Stimulated activated CD4-positive, alpha-beta T cell treated with anti-CD3 and anti-CD28 coated beads, Interleukin-1b, Interleukin-23, amount 100 ng/mL, for 1 hour (primary cell): ENCODE measurements at places on chromosomes 12 and 14.

GRCh38 chr12:42104087-42104486 is 40.6 kb downstream of the GXYLT1 start:
- DNase-seq = no peak

DNA sequence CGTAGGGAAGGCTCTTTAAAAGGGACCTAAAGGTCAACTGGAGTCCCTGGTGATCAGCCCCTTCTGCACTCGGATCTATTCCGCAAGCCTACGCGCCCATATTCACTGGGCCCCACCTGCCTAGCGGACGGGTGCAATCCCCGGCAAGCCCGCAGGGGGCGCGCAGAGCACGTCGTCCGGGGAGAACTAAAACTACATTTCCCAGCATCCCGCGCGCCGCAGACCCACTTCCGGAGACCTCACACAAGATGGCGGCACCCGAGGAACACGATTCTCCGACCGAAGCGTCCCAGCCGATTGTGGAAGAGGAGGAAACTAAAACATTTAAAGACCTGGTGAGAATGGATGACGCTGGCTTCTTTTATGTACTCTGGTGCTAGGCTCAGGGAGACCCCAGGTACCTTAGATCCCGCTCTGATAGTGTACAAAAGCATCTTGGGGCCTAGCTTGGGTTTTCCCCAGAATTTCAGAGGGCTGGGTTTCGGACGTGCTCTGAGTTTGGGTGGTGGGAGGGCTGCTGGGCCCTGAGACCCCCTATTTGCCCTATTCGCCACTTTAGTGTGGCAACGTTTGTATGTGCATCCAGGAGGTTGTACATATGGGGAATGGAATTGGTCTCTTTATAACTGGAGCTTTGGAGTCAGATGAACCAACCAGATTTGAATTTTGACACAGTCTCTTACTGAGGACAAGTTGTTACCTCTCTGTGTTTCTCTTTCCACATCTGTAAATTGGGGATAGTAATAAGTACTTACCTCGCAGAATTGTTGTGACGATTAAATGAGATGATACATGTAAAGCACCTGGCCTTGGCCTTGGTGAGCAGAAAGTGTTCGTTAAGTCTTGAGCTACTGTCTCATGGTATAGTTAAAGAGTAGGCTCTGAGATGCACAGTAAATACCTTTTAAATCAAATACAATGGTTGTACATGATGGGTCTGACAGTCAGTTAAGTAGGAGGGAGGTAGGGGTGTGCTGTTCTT is at the start of gene DDX47:
TSS of gene DDX47 (plus strand) at position 227 of the 982 bp plus-strand sequence. CDS start at position 249, 22 bp downstream.
- peak; percentile 98 for DNase-seq

DNA sequence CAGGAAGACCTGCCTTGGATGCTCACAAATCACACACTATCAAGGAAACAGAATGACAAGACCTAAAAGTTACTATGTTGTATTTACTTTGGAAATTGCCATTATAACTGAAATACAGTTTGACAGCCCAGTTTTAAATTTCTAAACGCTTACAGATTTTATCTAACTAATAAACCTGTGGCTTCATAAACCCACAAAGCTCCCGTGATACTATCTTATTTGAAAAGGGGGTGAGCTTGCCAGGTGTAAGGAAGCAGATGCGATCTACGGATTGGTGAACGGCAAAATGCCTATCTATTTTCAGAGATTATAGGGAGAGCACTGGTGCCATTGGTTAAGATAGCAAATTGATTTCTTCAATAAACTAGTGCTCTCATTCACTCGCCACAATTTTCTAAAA is 485.5 kb downstream of the BCAT1 start:
- DNase-seq = no peak

- no peak for DNase-seq
Measured at GRCh38 chr12:56229082-56229481, 769 bp upstream of the SLC39A5 start.

DNA sequence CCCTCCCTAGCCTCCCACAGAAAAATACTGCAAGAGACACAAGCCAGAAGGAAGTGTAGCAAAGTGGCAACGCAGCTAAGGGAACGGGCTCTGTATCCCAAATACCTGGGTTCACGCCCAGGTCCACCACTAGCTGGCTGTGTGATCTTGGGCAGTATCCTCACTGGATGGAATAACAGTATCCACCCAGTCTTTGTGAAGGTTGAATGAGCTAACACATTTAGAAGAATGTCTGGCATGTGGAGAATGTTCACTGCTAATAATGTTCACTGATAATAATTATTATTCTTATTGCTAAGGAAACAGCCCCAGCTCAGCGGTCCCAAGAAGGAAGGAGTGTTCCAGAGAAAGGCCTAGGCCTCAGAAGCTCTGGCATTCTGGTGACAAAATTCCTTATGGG is 70.9 kb downstream of the VWF start:
- DNase-seq = no peak

GRCh38 chr12:120488057-120488640 is 7.8 kb upstream of the DYNLL1 start:
- no peak for DNase-seq

DNA sequence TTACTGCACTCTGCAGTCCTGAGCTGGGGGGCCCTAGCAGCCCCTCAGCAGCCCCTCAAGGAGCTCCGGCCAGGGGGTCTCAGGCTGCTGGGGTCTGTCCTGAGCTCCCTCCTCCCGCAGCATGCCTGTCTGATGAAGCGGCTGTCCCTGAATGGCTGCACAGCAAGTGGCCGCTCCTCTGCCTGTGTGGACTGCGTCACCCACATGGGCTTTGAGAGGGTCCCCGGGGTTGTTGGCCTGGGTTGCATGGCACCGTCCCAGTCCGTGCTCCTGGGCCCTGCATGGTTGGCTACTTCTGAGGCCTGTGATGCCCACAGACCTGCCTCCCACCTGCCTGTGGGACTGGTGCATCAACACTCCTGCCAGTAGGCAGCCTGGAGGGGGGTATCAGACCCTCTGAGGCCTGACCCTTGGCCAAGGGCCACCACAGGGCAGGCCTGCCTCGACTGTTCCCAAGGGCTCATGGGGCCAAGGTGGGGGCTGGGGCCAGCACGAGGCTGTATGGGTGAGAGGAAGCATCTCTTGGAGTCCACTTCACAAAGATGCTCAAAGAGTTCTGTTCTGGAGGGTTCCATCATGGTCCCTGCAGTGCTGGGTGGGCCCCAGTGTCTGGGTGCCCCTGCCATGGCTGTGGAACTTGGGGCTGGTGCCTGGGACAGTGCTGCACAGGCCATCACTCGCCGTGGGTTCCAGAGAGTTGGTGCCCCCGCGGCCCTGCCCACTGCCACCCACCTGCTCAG is 12.2 kb downstream of the CEP170B start:
- DNase-seq = no peak

- no peak for DNase-seq
Measured at GRCh38 chr14:24840204-24840893, 206.4 kb upstream of the GZMB start.

GRCh38 chr12:8828257-8829124 is 6.1 kb downstream of the A2ML1 start:
- DNase-seq = no peak

- DNase-seq = no peak
Measured at GRCh38 chr14:31068235-31068634, 42.1 kb upstream of the STRN3 start.

- DNase-seq = no peak
Measured at GRCh38 chr14:69008421-69008884, 29.4 kb upstream of the ACTN1 start.

GRCh38 chr12:123713823-123714585 is 1.9 kb downstream of the ATP6V0A2 start:
- DNase-seq = no peak

- no peak for DNase-seq
Measured at GRCh38 chr12:32600681-32601080, 78.4 kb upstream of the DNM1L start.
